ENCODE measurements at places on chromosomes 7 and 10.

GRCh38 chr10:61702584-61702983, 39.9 kb downstream of the CABCOCO1 start:
- DNase-seq = no peak

GRCh38 chr7:154167807-154168206, 115.6 kb downstream of the DPP6 start:
- no peak for DNase-seq

- no peak for DNase-seq
Observed at GRCh38 chr10:53607691-53608090, 835.1 kb upstream of the MBL2 start.

DNA sequence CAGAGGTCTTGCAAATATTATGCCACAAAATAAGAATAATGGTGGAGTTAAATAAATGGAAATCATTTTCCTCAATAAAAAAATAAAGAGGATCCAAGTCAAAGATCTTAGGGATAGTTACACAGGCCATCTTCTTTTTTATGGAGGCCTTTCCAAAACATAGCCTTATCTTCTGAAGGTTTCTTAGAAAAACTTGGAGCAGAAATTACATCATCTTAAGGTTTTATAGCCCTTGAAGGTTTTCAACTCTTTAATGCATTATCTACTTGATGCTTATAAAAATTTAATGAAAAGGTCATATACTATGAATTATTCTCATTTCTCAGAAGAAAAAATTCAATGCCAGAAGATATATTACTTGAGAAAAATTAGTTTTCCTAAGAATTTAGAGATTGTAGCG, 94.2 kb upstream of the LAMB4 start:
- DNase-seq = no peak

DNA sequence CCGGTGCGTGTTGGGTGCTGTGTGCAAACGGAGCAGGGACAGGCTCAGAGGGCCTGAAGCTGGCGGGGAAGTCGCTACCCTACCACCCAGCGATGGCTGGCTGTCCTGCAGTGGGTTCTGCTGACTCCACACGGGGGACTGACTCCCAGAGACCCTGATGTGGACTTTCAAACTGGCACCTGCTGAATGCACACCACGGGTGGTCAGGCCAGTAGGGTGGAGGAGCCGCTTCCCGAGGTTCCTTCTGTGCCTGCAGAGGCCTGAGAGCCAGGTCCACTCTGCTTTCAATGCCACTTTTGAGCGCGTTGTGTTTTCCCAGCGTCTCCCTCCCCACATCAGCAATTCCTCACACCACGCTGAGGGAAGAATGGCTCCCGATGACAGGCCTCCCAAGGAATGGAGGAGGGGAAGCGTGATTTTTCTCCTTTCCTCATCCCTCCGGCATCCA, 135.3 kb downstream of the ADARB2 start:
- DNase-seq = no peak

Measured in HT-29 (cell line).